ENCODE measurements at places on chromosomes 6 and 20.

DNA sequence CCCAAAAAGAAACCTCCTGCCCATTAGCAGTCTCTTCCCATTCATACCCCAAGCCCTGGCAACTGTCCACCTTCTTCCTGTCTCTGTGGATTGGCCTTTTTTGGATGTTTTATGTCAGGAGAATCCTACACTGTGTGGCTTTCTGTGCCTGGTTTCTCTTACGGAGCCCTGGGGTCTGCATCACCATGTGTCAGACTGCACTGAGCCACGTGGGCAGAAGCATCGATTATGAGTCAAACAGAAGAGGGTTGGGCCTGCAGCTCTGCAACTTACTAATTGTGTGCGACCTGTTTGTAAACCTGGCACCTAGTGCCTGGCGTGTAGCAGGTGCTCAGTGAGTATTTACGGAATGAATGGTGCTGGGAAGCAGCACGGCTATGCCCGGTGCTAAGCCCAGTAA is 62.6 kb downstream of the IGF2R start:
- DNase-seq: no peak

DNA sequence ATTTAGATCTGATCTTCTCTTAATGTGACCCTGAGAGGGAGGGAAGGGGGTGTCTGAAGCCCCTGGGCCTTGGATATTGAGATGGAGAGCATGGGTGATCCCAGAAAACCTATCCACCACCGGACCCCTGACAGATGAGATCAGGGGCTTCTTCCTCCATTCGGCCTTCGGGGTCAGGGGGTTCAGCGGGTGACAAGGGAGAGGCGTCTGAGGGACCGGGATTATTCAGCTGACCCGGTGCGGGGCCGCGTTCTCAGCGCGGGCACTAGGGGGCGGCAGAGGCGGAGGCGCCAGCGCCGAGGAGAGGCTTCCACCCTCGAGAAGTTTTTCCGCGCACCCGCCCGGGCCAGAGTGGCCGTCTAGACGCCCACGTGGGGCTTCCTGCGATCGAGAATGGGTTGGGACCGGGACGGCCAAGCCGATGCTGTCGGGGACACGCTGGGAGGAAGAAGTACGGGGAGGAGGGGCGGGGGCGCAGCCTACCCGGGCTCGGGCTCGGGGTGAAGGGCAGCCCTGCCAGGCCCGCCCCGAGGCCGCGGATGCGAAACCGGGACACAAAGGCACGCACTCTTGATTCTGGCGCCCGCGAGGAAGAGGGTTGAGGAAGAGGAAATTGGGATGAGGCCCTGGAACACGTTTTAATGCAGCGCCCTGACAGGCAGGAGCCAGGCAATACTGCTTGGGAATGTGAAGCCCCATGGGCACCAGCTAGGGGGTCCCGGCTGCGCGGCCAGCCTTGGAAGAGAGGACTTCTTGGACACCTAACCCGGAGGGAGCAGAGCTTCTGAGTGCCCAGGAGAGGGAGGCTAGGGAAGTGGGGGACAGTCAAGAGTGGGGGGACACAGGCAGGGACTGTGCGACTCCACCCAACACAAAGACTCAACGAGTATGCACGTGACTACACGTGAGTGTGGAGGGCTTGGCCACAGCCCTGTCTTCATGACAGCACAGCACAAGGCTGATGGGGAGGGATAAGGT is 30.6 kb downstream of the COL11A2 start:
- DNase-seq: peak; percentile 56

DNA sequence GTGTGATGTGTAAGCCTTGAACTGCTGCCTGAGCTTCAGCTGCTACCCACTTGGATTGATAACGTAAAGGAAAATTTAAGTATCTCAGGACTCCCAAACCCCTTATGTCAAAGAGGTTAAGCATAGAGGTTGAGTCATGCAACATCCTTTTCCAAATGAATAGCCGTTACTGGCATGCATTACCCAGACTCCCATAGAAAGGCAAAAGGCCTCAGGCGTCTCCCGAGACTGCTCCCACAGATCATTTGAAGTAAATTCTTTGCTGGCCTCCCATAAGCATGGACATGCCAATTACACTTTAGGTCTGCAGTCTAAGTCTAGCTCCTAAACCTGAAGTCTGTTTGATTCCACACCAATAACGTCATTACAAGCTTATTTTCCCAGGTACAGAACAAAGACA is 14.7 kb downstream of the IPCEF1 start:
- DNase-seq: no peak

- no peak for DNase-seq
Measured at GRCh38 chr20:38180781-38181180, 15.7 kb upstream of the TGM2 start.

- DNase-seq: no peak
Measured at GRCh38 chr20:57805747-57806146, 95.9 kb upstream of the PMEPA1 start.

DNA sequence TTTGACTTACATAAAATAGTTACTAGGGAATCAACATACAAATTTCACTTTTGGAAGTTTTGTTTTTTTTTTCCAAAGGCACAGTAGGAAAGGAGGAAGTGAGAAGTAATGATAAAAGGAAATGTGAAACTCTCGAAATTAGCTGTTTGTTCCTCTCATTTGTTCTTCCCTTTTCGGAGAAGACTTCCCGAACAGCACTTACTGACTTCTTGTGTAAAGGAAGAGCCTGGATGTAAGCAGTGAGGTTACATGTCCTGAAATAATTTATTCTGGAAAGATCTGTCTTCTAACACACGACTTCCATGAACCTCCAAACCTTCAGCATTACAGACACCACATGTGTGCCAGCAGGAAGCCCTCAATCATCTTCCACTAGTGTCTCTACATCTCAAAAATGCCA is 59.1 kb downstream of the KIF16B start:
- no peak for DNase-seq

DNA sequence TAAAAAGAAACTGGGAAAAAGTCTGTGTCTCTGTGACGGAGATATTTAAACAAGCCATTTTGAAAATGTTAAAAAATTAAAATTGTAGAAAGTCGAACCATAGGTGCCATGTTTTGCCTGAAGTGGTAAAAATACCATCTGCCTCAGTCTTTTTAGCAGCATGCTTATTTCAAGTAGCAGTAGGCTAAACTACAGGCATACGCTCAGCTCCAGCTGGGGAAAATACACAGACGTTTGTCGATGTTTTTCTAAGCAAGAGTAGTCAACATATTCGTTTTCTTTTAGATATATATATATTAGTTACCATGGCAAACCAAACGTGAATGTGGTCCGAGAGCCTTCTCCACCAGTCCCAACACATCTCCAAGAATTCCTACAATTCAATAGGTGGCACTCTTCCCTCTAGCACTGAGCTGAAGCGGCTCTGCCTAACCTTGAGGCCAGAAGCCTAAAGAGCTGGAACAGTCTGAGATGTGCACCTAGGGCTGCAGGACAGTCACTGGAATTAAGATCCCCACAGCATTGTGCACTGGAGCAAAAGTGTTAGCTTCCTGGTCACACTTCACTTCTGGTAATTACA is 70.2 kb upstream of the BEND3 start:
- no peak for DNase-seq

Measured in AG10803 (cell line).